ENCODE measurements at places on chromosomes 2 and 18. TPM values are rescaled to one million over a fixed set of nuclear protein-coding genes. Genes with fewer than 3 reads are reported as not detected.

The GALNT14 gene
- total RNA-seq = 12.9 TPM

The REG3A gene
- not detected for total RNA-seq

The APCDD1 gene
- 5.3 TPM for total RNA-seq

The RNU2-63P gene
- not detected for total RNA-seq

The RPRM gene
- total RNA-seq = 0.29 TPM

The TSGA10 gene
- total RNA-seq = 3.0 TPM

The RRM2 gene
- total RNA-seq = 51.9 TPM

The CCDC74A gene
- 25.7 TPM for total RNA-seq

- no peak for DNase-seq
These were observed 8.2 kb upstream of the CABLES1 start for GRCh38 chr18:23127090-23127489.

GRCh38 chr2:60508339-60508917, 45.0 kb downstream of the BCL11A start:
- no peak for DNase-seq

DNA sequence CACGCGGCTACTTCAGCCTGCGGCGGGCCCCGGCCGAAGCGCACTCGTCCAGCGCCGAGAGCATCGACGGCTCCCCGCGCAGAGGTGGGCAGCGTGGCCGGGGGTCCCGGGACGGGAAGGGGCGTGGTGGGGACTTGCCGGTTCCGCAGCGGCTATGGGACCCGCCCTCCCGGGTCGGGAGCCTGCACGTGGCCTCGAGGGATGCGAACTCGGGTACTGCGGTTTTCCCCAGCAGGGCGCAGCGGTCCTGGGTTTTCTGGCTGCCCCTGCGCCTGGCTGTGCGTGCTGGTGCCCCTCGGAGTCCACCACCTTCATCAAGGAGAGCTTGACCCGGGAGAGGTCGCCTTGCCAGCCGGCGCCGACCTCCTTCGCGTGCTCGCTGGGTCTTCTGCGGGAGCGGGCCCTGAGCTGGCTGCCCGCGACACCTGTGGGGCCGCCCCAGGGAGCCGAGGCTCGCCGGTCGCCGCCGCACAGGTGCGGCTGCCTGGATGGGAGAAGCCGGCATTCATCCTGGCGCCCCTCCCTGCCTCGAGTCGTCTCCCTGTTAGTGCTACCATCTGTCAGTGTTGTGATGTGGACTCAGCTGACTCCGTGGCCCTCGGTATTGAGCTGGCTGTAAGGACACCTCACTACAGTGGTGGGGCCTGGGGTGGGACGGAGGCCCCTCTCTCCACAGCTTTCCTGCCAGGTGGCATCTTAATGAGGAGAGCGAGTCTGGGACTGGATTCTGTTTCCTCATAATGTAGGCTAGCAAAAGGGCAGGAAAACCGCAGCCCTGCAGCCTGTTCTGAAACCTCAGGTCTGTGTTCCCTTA, 177.3 kb downstream of the AGAP1 start:
- no peak for DNase-seq
